ENCODE measurements at places on chromosomes 7 and 10. TPM values are rescaled to one million over a fixed set of nuclear protein-coding genes. Genes with fewer than 3 reads are reported as not detected.

BRI3 gene
- 121 TPM for total RNA-seq

OR9A2 gene
- not detected for total RNA-seq

ERVW-1 gene
- not detected for total RNA-seq

OR6B1 gene
- total RNA-seq = not detected

LRRC17 gene
- 2.7 TPM for total RNA-seq

PDSS1 gene
- 0.69 TPM for total RNA-seq

SKIDA1 gene
- 0.51 TPM for total RNA-seq

CFAP43 gene
- total RNA-seq = 2.3 TPM

DRGX gene
- not detected for total RNA-seq

SUN3 gene
- not detected for total RNA-seq

STEAP1B gene
- total RNA-seq = not detected

SMKR1 gene
- 1.9 TPM for total RNA-seq

DOCK1 gene
- total RNA-seq = 24.7 TPM

HYAL4 gene
- not detected for total RNA-seq

MEIG1 gene
- 0.44 TPM for total RNA-seq

GIMAP4 gene
- total RNA-seq = 5.4 TPM

DENND2A gene
- 1.1 TPM for total RNA-seq

IGF2BP3 gene
- 0.73 TPM for total RNA-seq

GRCh38 chr7:20447021-20447650 is 116.4 kb downstream of the ITGB8 start:
- no peak for DNase-seq

DNA sequence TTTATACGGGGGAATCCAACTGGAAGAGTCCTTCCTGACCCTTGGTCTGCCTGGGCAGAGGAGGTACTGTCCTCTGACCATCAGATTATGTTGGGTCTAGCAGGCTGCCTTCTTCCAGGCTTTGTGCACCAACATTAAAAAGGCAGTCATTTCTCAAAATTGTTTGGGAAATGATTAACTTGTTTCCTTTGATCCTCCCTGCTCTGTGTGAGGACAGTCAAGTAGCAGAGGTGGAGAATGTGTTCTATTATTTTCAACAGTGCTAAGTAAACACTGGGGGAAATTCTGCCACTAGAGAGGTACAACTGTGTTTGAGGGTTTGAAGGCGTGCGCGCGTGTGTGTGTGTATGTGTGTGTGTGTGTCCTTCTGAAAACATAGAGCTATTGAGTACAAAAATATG is 20.6 kb downstream of the ACSL5 start:
- DNase-seq = no peak

DNA sequence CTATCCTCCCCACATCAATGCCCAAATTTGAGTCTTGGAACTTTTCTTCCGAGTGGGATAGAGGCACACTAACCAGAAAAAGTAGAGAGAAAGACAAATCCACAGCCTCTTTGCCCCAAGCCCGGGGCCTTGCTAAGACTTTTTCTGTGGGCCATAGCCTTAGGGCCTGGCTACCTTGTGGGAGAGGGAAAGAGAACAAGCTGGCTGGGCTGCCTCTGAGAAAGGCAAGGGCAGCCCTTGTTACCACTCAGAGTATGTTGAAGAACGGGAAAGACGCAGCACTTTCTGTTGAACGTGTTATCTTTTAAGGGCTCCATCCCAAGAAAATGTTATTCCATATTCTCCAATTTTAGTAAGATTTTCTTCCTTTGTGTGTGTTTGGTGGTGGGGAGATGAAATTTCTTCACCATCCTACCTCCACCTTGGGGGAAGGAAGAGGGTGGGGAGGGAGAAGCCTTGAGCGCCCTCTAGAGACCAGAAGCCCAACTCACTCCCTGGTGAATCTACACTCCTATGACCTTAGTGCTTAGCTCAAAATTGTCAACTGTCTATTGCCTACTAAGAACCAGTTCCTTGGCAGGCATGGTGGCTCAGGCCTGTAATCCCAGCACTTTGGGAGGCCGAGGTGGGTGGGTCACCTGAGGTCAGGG is 3.9 kb upstream of the NRF1 start:
- DNase-seq = no peak

DNA sequence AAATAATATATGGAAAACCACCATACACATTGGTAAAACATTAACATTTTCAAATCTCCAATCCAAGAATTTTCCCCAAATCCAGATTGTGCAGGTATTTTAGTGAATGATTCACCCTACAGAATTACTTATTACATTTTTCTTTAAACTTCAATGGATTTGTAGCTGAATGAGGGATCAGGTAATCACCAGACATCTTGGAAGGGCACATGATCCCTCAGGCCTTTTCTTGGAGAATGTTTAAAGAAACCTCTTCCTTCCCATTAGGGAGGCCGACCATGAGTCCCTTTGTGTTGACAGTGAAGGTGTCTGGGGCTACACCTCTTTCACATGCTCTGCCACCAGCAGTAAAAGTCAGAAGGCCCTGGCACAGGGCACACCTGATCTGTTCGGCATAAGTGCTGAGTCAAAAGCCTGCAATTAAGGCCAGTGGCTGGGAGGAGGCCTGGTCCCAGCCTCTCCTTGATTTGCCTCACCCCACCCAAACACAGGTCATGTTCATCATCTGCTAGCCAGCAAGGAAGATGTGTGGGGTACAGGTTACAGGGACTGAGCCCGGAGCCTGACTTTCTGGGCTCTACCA is 207.7 kb downstream of the SNX10 start:
- no peak for DNase-seq

DNA sequence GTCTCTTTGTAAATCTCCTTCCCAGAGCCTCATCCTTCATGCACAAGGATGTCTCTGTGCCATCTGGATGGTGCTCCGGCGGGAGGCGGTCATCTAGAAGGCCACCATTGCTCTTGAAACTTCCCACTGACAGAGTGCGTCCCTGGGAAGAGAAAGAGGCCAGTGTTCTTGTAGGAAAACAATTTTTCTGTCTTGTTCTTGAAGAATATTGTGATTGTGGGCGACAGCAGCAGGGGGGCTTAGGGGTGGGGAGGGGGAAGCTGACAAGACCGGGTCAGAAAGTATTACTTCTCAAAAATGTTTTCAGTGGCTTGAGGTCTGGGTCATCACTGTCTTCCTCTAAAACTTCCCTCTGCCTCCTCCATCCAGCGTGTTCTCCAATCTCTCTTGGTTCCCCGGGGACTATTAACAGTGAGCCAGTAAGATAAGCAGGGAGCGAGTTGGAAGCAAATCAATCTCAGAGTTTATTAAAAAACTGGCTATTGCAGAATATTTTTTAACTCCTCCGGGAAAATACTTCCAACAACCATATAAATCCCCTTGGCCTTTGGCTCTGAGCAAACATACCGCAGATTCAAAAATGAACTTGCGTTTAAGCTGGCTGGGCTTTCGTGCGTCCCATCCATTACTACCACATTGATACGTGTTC is 597.8 kb upstream of the MGMT start:
- DNase-seq = no peak

DNA sequence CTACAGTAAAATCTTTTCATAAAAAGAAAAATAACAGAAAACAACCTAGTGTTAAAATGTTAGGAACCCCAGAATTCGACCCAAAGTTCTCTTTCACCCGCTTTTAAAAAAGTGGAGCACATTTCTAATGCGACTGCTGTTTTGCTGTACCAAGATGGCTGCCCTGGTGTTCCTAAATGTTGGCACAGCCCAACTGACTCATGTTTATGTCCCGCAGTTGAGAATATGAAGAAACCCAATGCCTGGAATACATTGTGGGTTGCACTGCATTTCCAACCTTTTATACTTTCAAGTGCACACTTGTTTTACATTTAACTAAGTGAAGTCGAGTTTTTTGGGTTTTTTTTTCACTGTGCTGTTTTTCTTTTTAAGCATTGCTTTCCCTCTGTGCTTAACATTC is 944 bp downstream of the STEAP1B start:
- no peak for DNase-seq

- DNase-seq = no peak
Observed at GRCh38 chr7:130146693-130147405, 58.4 kb downstream of the TMEM209 start.

GRCh38 chr10:58590152-58590840 is 77.6 kb downstream of the BICC1 start:
- no peak for DNase-seq

DNA sequence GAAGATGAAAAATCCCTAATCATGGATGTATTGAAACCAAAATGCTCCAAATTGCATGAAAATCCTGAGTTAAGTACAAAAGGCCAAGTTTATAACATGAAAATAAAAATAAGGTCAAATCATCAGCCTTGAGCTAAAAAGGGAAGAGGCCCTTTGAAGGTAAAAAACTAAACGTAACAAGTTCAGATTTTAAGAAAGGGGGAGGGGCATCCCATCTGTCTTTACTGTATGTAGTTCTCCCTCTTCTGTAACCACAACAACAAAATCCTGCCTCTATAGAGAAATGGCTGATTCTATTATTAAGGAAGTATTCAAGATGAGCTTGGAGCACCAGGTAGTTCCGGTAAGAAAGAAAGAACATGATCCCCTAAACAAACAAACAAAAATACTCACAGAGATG is 64.7 kb downstream of the TPK1 start:
- no peak for DNase-seq

GRCh38 chr10:28737096-28737495 is 59.8 kb downstream of the BAMBI start:
- no peak for DNase-seq

GRCh38 chr10:85548034-85548433 is 818.6 kb downstream of the GRID1 start:
- DNase-seq = peak; percentile 17

DNA sequence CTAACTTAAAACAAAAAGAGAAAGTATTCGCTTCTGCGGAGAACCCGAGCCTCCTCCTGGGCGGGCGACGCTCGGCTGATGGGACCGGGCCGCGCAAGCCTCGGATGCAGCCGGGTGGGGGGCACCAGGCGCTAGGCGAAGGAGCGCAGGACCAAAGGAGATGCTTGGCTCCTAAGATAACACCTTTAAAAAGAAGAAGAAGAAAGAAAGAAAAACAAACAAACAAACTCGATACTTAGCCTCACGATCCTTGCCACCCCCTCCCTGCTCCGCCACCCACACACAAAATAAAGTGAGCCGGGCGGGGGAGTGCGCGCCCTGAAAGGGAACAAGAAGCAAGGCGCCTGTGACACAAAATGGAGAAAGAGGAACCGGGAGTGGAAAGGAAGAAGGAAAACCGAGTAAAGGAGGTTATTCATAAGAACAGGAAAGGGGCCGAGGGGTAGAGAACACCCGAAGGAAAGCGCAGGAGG is 34.0 kb upstream of the EBLN1 start:
- peak; percentile 36 for DNase-seq

GRCh38 chr10:110437761-110438341 is 59.9 kb upstream of the DUSP5 start:
- no peak for DNase-seq

GRCh38 chr7:76383089-76383944 is 24.5 kb upstream of the YWHAG start:
- DNase-seq = no peak

DNA sequence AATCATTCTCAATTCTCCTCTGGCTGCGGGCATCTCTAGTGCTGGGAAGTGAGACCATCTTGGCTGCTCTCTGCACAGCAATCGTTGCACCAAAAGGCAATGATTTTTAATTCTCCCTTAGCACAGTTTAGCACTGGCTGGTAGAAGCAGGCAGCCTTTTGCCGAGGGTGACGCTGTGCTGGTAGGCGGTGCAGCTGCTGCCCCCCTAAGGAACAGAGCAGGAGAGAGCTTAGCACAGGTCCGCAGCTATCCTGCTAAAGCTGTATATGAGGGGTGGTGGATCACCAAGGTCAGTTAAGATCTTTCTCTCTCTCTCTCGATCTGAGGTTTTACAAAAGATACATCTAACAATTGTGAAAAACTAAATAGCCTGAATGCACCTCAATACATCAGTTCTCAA is 390.1 kb downstream of the GATA3 start:
- no peak for DNase-seq

- DNase-seq = no peak
Observed at GRCh38 chr7:1737956-1738355, 67.9 kb downstream of the ELFN1 start.

- no peak for DNase-seq
Observed at GRCh38 chr10:61172182-61172926, 228.4 kb upstream of the RHOBTB1 start.

DNA sequence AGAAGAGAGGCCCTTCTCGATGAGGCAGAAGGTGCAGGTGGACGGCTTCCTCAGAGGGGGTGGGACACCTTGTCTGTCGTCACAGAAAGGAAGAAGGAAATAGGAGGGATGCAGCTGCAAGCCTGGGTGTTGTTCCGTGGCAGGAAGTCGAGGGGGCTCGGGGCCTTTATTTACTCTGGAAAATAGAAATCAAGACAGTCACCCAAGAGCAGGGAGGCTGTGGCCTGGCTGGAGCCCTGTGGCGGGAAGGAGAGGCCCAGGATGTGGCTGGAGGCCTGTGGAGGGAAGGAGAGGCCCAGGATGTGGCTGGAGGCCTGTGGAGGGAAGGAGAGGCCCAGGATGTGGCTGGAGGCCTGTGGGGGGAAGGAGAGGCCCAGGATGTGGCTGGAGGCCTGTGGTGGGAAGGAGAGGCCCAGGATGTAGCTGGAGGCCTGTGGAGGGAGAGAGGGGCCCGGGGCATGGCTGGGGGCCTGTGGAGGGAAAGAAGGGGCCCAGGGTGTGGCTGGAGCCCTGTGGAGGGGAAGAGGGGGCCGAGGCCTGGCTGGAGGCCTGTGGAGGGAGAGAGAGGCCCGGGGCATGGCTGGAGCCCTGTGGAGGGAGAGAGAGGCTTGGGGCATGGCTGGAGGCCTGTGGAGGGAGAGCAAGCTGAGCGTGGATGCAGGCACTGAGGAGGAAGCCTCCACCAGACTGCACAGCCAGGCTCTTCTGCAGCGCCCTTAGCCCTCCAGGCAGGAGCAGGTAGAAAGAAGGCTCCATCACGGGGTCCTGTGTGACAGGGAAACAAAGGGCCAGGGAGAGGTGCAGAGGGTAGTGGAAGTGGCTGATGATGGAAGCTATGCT is 97.3 kb upstream of the SFMBT2 start:
- no peak for DNase-seq

GRCh38 chr7:8190119-8190895 is 71.7 kb downstream of the ICA1 start:
- peak; percentile 18 for DNase-seq

- peak; percentile 63 for DNase-seq
Observed at GRCh38 chr7:151759591-151760042, 117.3 kb downstream of the PRKAG2 start.

GRCh38 chr7:92200791-92201190 is 21.8 kb upstream of the LRRD1 start:
- DNase-seq = no peak

DNA sequence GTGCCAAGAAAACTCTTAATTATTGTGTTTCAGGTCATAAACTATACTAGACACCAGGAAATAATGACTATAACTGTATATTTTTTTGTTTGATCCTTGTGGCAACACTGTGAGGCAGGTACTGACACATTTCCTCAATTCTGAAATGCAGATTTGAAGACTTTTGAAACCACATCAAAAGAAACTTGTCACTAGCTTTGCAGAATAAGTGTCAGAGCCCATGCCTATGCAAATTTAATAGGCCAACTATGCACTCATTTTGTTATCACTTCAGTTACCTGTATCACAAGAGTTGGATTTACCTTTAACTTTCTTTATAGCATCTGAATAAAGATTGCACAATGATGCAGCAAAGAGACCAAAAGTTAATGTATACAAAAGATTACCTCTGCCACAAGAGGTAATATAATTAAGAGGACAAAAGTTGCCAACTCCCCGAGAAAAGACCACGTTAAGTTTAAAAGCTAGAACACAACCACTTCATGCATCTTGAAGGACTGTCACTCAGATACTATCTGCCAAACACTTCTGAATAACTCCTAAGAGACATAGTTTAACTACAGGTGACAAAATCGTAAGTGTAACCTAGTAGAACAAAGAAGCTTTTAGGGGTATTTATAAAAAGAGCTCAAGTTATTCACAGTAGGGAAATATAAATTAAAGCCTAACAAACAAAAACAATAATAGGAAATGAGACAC is 80.5 kb downstream of the ELAPOR2 start:
- DNase-seq = no peak
